Activated CD4-positive, alpha-beta T cell treated with anti-CD3 and anti-CD28 coated beads, Interleukin-2, amount 10 ng/mL, durations not matched to agents 24 days and 14 days (primary cell): ENCODE measurements at places on chromosomes 3 and 15. TPM values are rescaled to one million over a fixed set of nuclear protein-coding genes. Genes with fewer than 3 reads are reported as not detected.

- no peak for DNase-seq
Observed at GRCh38 chr15:64926661-64927060, 15.0 kb downstream of the ANKDD1A start.

GRCh38 chr15:93366387-93367100 lies 277.5 kb upstream of the RGMA start:
- no peak for DNase-seq

DNA sequence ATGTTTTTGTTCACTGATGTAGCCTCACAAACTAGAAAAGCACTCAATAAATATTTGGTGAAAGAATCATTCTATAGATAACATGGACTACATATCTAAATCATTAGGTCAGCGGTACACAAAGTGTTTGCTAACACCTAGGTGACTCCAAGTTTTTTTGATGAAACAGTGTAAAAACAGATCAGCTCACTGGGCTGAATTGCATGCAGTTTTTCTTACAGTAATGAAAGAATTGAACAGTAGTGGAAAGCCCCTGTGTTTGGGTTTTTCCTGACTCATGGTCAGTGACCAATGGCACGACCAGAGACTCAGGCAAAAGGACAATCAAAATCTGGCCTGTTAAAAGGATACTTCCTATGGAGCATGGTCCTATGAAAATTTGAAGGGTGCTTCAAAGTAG lies 384.3 kb upstream of the EPHA6 start:
- no peak for DNase-seq

Gene BUB1B
- 69.3 and 73.1 TPM in 2 replicates for total RNA-seq
